ENCODE measurements at places on chromosomes 1 and 21. TPM values are rescaled to one million over a fixed set of nuclear protein-coding genes. Genes with fewer than 3 reads are reported as not detected.

ILDR2 gene
- 2.5 TPM for total RNA-seq

ERG gene
- not detected for total RNA-seq

GRCh38 chr1:240496941-240497340, 115.0 kb downstream of the GREM2 start:
- DNase-seq, result no peak

DNA sequence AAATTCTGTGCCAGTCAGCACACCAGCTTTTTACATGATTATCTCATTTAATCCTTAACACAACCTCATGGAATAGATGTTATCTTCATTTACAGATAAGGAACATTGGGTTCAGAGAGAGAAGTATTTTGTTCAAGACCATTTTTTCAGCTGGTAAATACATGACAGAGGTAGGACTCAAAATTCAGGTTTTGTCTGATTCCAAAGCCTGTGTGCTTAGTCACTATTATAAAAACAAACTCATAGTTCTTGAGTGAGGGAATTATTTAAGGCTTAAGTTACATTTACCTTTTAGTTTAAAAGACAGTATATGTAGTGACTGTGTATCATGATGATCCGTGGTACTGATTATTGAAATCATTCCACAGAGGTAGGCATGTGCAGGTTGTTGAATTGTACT, 125.2 kb downstream of the MAGI3 start:
- DNase-seq, result no peak

DNA sequence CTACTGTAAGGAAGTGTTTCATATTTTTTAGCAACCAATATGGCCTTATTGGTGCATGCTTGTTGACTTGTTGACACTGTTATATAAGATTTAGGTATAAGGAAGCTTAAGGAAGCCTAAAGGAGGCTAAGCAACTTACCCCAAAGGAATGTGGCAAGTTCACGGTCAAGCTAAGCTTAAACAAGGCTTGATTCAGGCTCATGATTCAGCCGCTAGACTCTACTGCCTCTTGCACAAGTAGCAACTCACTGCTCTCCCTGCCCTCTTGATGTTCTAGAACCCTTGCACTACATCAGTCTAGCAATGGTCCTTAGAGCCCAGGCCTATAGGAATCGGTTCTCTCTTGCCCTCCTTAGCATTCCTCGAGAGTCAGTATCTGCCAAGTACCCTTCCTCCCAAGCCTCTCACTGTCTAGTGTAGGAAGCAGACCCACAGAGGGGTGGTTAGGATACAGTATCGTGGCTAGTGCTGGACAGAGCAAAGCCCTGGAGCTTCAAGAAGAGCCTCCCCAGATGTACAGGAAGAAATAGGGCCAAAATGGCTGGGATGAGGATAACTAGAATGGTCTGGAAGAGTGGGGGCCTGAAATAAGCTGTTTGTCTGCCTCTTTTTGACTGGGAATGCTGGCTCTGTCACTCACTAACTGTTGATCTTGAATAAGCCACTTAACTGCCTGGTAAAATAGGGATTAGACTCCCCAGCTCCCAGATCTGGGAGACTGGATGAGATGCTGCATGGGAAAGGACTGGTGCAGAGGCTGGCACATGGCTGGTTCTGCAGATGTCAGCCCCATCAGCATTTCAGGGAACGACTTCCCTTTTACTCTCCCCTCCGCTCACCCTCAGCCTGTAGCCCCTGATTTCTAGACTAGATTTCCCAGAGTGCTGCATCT, 122.2 kb downstream of the NAV1 start:
- no peak for DNase-seq

GRCh38 chr1:21298981-21299391, 8.7 kb upstream of the ECE1 start:
- DNase-seq, result no peak

DNA sequence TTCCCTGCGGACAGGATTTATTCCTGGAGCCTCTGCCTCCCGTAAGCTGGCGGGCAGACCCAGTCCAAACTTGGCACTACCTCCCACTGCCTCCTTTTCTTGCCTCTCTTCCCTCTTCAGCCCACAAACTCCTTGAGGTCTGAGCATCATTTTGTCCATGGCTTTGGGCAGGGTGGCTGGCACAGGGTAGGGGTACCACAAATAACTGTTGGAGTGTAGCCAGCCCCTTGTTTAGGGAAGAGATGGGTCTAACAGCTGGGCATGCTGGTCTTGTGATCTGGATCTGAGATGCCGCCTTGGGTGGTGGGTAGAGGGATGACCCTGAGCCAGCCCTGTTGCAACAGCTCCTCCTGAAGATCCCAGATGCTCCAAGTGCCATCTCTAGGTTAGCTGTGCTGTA, 71.4 kb upstream of the CLDN14 start:
- no peak for DNase-seq

DNA sequence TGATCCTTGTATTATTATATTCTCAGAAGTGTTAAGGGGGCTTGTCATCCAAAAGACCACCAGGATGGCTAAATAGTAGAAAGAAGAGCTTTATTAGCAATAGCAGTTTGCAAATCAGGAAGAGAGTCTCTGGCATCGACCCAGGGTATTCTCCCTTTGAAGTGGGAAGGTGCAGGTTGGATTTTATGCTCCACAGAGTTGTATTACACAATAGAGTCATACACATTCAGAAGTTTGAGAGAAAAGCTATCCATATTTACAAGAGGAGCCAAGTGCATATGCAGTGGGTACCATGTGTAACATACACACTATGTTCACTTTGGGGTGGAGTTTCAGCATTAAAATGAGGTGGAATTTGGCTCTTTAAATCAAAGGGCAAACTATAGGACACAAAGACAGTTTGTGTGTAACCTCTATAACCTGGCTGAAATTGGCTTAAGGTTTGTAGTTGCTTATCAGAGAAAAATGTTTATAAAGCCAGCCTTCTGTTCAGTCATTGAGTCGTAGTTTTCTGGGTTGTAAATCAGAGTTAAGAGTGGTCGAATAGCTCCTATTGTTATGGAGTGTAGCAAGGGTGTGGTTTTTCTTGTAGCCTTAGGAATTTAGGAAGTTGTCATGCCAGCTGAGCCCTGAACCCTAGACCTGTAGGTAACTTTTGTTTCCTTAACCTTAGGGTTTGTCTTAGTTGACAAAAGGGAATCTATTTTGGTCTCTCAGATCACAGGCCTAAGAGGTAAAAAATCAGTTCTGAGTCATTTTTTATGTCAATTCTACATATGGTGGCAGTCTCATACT, 125.3 kb downstream of the DNM3 start:
- no peak for DNase-seq

DNA sequence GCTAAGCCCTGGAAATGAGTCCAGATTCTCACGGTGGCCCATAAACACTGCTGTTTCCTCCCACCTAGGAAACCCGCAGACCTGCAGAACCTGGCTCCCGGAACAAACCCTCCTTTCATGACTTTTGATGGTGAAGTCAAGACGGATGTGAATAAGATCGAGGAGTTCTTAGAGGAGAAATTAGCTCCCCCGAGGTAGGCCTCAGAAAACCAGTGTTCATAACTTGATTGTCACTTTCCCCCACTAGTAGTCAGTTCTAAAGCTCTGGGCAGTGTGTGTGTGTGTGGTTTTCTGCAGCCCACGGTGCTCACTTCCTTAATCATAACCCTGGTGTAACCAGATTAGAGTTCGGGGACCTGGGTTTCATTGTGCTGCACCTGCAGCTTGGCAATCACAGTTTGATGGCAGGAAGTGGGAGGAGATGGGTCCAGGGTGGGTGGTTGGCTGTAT, 39.1 kb downstream of the CLIC6 start:
- peak; percentile 31 for DNase-seq

DNA sequence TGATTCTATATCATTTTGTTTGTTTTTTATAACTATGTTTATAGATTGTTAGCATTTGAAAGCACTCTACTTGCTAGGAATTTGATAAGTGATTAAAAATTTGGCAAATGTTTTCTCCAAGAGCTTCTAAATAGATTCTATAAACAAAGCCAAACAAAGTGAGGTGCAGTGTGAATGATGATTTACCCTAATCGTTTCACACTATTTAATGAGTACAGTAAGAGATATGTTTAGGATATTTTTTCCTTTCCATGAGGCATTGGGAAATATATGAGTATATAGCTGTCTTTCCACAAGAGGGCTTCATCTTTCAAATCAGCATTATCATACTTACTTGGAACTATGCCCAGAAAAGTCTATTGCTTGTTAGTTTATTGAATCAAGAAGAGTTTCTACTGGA, 277.0 kb upstream of the BRINP3 start:
- no peak for DNase-seq
